AG08395 (cell line): ENCODE measurements at places on chromosomes 6 and 20.

DNA sequence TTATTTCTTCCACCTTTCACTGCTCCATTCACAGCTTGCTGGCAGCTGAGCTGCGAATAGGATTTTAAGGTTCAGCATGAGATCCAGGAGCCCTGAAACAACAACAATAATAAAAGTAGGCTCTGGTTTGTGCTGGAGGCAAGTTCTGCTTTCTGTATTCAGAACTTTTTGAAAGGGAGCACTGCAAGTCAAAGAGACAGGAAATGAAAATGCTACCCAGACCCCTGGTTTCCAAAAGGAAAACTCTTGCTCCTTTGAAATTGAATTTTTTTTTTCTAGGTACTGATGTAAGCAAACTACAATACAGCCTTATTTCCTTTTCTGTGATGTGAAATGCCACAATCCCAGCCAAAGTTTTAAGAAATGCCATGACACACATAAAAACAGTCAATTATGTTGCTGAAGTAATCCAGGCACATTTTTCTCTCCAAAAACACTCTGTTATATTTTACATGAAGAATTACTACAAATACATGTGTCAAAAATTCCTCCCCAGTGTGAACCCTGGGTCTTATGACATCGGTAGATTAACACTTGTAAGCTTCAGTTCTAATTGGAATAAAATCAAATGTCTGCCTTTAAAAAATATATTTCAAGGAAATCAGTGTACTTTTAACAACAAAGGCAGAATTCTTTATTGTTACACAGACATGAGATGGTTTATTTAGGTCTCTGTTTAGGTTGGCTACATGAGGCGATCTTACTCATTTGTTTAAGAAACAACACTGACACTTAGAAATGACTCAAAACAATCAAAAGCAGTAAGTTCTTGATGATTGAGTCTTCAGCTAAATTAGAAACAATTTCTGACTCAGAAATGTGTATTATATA is 656.7 kb downstream of the EPHA7 start:
- no peak for DNase-seq

DNA sequence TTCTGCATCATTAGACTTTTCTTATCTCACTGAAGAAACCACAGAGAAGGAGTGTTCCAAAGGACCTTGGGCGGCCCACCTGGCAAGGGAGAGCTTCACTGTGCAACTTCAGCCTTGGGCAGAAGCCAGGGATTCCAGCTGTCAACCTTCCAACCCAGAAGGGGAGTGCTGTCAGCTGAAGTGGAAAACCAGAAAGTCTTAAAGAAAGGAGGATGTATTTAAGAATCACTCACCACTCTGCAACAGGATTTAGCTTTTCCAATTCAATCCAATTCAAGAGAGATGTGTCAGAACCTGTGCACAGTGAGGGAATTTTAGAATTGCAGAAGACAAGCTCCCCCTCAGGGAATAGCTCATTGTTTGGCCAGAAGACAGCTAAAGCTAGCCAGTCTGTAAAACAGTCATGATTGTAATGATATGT is 553.7 kb downstream of the CD83 start:
- peak; percentile 35 for DNase-seq

GRCh38 chr6:154292855-154293519 is 63.6 kb downstream of the IPCEF1 start:
- DNase-seq: peak; percentile 66

- DNase-seq: no peak
These were observed 10.5 kb upstream of the TAB2 start for GRCh38 chr6:149306967-149307366.

GRCh38 chr6:169320013-169320412 is 66.4 kb upstream of the THBS2 start:
- peak; percentile 70 for DNase-seq
